ENCODE measurements at places on chromosomes 3 and 15.

GRCh38 chr15:67506775-67507747, 13.9 kb upstream of the C15orf61 start:
- no peak for DNase-seq

DNA sequence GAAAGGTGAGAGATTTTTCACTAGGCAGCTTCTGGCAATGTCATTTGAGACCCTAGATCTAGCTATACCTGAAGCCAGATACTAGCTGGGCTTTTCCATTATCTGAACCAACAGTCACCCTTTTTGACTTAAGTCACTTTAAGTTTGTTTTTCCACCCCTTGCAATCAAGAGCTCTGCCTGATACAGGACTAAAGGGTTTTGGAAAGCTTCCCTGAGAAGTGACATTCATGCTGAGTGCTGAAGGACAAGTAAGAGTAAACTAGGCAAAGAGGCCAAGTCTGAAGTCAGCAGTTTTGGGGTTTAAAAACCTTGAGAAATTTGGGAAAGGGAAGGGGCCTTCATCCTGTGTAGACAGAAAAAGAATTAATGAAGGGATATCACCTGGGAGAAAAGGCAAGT, 27.1 kb upstream of the CCDC174 start:
- no peak for DNase-seq

GRCh38 chr3:172687501-172687900, 23.4 kb downstream of the NCEH1 start:
- DNase-seq, result no peak

DNA sequence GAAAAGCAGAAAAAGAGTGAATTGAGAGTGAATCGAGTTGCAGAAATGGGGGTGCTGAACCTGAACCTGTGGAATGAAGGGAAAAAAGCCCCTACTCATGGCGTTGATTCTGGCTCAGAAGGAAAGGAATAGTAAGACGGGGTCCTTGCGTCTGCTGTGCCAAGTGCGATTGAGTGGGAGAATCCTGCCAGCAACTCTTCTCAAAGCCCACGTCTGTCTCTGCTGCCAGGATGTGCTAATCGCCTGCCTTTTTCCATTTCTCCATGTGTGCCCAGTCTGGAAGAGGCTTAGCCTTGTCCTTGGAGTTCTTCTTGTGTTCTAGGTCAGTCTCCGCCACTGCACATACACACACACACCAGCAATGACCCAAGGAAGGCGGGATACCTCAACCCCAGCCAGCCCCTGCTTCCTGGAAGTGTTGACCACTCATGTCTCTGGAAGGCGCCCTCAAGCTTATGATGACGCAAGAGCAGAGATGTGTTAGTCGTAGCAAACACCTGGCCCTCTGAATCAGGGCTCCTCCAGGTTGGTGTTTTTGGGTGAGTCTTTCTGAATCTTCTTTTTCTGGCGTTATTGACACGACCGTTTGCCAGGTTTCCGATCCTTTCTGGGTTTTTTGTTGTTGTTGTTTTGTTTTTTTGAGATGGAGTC, 262.4 kb upstream of the PROK2 start:
- DNase-seq, result no peak

GRCh38 chr3:113535898-113536297, 3.5 kb downstream of the SIDT1 start:
- DNase-seq, result no peak

DNA sequence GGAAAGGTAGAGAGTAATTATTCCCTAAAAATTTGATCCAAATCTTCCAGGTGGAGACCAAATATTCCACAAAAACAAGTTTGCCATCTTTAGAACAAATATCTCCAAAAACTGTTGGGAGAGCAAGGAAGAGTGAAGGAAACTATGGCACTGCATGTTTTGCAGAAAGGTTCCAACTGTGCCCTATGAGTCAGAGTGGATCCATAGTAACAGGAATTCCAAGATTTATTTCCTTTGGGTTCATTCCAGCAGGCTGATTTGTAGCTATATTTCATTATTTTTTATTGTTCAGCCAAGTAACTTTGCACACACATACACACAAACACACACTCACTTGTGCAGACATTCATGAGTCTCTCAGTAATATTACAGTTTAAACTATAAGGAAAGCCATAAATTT, 459.7 kb upstream of the EPHA6 start:
- DNase-seq, result no peak

GRCh38 chr3:185623939-185624665, 38.0 kb downstream of the SENP2 start:
- no peak for DNase-seq

DNA sequence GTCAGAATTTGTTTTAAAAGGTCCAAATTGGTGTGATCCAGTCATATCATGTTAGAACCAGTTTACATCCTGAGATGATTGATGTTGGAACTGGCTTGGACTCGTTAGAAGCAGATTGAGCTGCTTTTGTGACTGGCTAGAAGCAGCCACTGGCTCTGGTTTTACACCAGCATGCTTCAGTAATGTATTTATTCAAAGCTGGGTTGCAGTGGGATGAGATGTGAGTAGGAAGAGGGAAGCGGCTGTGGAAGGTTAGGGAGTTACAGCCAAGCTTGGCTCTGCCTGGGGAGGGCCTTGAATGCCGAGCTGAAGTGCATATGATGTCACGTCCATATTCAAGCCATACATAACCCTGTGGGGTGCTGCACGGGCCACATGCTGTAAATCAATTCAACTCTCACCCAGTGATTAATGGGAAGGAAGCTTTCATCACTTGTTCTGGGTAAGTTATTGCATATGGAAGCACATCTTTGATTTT, 104.0 kb upstream of the SMAD3 start:
- no peak for DNase-seq

DNA sequence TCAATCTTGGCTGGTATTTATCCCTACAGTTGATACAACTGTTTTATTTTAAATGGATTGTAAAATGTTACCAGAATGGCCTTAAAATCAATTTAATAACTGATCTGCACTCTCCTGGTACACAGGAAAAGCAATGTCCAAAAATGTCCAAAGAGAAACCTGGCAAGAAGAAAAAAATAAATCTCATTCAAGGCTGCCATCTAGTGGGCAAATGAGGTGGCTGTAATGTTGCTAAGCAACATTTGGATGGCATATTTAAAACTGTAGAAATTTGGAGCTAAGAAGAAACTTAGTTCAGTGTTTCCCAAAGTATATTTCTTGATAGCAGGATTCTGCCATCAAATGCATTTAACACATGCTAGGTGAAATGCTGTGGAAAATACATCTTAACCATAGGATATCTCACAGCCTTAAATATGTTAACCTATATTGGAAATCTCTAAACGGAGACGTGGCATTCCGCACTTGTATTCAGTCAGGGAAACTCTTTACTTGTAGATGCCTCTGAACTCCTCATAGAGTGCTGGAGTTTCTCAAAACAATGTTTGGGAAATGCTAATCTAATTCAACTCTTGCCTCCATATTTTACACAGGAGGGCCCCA, 216.8 kb downstream of the ERC2 start:
- DNase-seq, result peak; percentile 29

DNA sequence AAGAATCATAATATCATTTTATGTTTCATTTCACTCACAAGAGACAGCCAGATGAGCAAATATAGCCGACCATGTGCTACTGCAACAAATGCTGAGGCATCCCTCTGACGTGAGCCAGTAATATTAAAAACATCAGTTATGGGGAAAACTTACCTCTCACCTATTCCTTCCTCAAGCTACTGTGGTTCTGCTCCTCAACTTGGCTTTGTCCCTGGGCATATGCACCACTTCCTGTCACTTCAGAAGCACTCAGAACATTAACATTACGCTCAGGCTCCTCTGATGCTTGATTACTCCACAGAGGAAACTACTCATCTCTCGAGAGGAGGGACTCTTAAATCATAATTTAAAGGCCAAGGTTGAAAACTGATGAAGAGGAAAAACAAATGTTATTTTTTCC, 457.0 kb upstream of the ALCAM start:
- DNase-seq, result no peak

GRCh38 chr3:159168788-159169187, 366.9 kb downstream of the MFSD1 start:
- no peak for DNase-seq

DNA sequence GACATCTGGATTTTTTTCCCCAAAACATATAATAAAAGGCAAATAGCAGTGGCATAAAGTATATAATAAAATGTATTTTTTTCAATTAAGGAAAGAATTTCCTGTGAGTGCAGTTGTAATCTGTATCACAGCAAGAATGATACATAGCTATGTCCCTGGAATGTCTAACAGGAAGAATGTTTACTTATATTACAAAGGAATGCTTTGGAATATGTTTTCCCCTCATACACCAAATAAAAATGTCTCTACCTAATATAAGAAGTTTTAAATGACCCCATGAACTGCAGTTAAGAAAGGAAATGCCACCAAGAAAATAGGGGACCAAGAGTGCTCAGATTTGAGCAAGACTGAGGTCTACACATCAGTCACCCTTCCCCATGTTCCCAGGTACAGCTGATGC, 38.0 kb upstream of the ATP11B start:
- no peak for DNase-seq

DNA sequence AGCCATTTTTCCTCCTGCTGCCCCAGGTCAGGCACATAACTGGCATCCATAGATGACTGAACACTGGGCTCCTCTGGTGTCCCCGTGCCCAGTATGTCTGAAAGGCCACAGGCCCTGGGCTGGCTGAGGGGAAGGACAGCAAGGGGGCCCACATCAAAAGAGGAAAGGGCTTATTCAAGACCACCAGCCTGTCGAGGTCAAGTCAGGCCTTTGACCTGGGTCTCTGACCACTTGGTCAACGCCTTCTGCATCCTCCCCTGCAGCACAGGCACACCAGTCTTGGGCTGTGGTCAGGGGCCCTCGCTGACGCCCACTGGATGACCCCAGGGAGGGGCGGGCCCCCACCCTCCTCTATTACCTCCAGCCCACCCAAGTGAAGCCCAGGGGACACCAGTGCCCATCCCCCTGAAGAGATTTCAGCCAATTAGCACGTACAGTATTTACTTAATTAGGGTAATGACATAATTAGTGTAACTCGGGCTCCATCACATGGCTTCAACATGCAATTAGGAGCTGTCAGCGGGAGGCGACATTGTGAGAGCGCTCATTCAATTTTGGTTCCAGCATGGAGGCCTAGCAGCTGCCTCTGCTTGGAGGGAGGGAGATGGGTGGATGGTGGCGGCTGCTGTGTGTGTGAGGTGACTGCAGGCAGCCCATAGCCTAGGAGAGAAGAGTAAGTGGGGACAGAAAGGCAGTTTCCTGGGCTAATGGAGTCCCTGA, 13.5 kb upstream of the DNAH1 start:
- DNase-seq, result no peak

- no peak for DNase-seq
Measured at GRCh38 chr3:107562969-107563529, 40.3 kb downstream of the BBX start.

GRCh38 chr3:46946856-46947545, 29.5 kb downstream of the CCDC12 start:
- no peak for DNase-seq

- no peak for DNase-seq
Measured at GRCh38 chr3:60577601-60578000, 673.7 kb downstream of the FHIT start.

DNA sequence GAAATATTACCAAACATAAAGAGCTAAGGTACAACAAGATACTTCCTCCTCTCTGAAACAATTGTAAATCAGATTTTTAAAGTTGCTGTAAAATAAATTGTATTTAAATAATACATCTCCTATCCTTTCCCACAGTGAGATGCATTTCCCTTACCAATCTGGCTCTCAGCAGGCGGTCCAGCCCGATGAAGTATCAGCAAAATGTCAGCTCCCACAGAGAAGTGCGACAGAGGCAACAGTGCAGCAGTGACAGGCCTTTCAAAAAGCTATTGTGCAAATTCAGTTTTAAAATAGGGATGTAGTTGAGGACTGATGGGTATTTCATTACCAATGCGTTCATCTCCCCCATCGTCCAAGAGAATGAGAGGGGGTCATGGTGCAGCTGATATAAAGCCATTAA, 733.2 kb upstream of the GOLIM4 start:
- no peak for DNase-seq

DNA sequence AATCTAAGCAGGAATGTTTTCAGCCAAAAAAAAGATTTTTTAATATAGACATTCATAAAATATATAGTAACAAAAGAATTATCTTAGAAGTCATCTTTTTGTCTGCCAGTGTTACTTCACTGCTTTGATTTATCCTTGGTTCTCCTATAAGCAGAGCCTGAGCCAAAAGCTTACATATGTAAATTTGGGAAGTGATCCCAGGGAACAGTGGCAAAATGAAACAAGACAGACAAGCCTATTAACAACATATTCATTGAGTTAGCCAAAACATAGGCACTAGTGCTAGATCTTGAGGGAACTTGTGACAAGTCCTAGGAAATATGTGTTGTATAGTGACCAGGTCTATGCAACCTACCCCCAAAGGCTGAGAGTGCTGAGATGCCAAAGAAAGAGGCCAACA, 11.3 kb downstream of the GTPBP8 start:
- DNase-seq, result no peak
